ENCODE measurements at places on chromosomes 7 and 10.

GRCh38 chr10:88198023-88198422 lies 334.6 kb downstream of the PTEN start:
- DNase-seq = no peak

DNA sequence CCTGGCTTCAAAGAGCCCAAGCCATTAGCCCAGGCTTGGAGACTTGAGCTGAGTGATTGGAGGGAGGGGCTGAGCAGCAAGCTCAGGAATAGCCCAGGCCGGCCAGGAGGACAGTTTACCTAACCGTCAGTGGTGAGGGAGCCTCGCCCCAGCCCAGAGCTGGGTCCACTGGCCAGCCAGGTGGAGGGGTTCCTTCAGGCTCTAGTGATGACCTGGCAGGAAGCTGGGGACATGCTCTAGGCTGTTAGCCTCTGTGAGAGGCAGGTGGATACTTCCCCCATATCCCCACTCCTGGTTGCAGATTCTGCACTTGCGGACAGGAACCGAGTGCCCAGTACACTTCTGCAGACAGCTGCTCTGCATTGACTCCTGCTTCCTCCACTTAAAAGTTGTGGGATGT lies 61.2 kb upstream of the ANTXRL start:
- no peak for DNase-seq

- no peak for DNase-seq
These were observed 503.9 kb downstream of the PTPRN2 start for GRCh38 chr7:158083526-158084310.

DNA sequence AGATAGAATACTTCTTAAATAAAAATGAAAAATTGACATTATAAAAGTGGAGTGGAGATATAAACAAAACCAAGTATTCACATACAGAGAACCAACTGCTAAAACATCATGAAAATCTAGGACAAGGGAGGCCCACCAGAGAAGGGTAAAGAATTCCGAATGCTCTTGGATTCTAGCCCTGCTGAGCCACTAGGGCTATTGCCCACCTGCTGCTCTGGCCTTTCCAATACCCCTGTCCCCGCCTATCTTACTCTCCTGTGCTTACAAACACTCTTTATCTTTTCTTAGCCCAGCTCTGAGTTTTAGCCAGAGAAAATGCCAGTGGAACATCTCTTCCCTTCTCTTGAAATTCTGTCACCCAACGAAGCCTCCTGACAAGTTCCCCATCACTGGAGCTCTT lies 100.3 kb downstream of the MACC1 start:
- no peak for DNase-seq

GRCh38 chr7:22445140-22445743 lies 54.7 kb downstream of the STEAP1B start:
- DNase-seq = no peak
